ENCODE measurements at places on chromosomes 7 and 10.
A peak's percentile ranks its signal among the peaks of the same experiment; 100 is the strongest.

DNA sequence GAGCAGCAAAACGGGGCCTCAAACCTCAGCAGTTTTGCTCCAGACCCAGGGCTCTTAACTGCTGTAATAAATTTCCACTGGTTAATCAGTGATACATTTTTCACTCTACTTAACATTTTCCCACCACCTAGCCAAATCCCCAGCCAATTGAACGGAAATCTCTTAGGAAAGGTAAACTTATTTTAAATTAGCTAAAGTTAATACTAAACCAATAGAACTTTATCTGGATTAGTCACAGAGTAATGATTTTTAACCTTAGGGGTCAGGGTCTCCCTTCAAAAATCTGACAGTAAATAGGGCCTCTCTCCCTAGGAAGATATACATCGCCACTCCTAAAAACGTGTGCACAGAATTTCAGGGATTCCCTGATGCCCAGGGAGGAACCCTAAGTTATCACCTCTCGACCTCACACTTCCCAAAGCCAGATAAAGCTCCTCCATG, 87.4 kb upstream of the KMT2E start:
- DNase-seq: no peak

GRCh38 chr10:76881477-76882220, 756.0 kb downstream of the KCNMA1 start:
- peak; percentile 17 for DNase-seq

DNA sequence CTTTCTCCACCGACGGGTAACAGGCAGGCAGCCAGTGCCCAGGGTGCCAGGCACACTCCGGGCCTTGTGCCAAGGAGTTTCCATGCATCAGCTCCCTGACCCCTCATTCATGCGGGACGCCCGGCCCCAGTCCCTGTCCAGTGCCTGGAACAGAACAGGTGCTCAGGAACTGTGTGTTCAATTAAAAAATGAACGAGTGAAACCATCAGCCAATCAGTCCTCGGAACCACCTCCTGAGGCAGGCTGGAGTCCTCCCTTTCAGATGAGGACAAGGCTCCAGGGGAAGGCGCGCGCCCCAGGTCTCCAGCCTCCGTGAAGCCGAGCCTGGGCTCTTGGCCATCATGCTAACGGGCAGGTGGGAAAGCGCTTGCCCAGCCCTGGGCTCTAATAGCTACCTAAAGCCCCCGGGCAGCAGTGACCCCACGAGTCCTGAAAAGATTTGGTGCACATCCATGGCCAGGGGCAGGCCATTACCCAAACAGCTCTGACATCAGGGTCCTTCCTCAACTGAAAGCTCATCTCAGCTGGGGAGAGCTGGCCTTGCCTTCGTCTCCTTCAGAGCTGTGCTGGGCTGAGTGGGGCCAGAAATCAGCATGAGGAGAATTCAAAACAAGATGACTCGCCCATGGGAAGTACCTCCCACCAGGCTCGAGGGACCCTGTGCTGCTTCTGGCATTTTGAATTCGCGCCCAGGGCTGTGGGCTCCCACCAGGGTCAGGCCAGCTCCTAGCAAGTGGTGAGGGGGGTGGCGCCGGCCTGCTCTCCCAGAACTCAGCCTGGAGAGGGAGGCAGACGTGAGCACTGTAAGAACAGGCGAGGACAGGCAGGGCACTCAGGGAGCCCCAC, 200.5 kb downstream of the MAD1L1 start:
- peak; percentile 11 for DNase-seq

- peak; percentile 5 for DNase-seq
These were observed 155.7 kb downstream of the TRIL start for GRCh38 chr7:28802450-28802849.

- DNase-seq: no peak
These were observed 12.0 kb upstream of the BMPER start for GRCh38 chr7:33893377-33893776.

DNA sequence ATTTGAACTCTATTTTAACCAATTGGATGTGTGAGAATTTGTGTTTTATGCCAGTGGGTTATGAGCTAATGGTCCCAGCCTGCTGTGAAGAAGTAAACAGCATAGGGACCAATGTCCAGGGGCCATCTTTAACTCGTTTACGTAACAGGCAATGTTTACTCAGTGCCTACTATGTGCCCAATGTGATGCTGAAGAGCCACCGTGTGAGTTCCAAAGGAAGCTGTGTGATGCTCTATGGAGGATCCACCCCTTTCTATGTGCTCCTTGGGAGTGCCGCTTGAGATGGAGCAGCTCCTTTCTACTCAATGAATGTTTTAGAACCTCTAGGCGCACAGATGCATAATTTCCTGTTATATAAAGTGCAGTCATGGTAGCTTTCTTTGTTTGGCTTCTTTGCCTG, 21.3 kb downstream of the DYNC1I1 start:
- no peak for DNase-seq
